Vagina (tissue), 2 donors: ENCODE measurements at places on chromosomes 6 and 20.

DNA sequence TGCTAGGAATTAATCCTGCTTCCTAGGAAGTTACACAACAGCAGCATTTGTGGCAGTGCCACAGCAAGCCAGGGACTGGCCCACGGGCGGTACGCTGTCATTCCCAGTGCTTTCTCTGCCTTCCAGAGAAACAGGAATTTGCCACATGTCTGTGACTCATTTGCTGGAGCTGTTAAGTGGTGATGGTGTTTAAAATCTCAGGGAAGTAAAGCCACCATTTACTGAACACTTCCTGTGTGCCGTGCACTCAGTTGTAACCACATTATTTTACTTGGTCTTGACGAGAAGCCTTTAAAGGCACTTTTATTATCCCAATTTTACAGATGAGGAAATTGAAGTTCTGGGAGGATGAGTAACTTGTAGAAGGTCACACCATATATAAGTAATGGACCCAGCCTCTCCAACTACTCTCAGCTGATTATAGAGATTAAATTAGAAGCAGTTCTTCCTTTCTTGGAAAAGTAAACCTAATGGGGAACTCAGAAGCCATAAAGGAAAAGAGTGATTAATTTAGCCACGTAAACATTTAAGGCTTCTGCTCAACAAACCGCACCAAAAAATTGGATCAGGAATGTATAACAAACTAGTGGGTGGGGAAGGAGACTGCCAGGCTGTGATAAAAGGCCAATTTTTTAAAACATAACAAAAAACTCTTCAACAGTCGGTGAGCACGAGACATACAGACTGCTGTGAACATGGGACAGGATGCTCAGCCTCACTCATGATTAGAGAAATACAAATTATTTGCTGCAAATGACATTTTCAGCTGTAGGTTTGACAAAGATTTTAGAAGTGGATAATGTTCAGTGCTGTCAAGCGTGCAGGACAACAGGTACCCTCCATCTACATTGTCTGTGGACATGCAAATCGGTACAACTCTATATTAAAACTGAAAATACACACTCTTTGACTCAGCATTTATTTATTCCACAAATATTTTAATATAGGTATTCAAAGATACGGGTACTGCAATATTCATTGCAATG lies 311.2 kb downstream of the NRN1 start:
- no peak overlapping the region for H3K27ac ChIP-seq
- no peaks in the 10 kb centered on the region for H3K27me3 ChIP-seq
- no peaks in the 10 kb centered on the region for H3K36me3 ChIP-seq
- peaks cover 10% of the 10 kb centered on the region for H3K4me1 ChIP-seq
- no peak overlapping the region for H3K4me3 ChIP-seq
- DNase-seq: peak; percentile 52

GRCh38 chr6:152270301-152270925 lies 366.7 kb downstream of the SYNE1 start:
- no peak for DNase-seq
- H3K4me3 ChIP-seq: no peak overlapping the region
- peak overlapping the region; percentile 76 for H3K27ac ChIP-seq
- no peaks in the 10 kb centered on the region for H3K27me3 ChIP-seq

GRCh38 chr6:62441182-62441581 lies 155.2 kb upstream of the KHDRBS2 start:
- H3K27me3 ChIP-seq: no peaks in the 10 kb centered on the region
- no peak overlapping the region for H3K4me3 ChIP-seq
- no peak for DNase-seq
- no peaks in the 10 kb centered on the region for H3K4me1 ChIP-seq
- H3K36me3 ChIP-seq: no peaks in the 10 kb centered on the region

- H3K4me1 ChIP-seq: no peaks in the 10 kb centered on the region
- DNase-seq: no peak
- no peak overlapping the region for H3K4me3 ChIP-seq
- H3K27ac ChIP-seq: no peak overlapping the region
- H3K36me3 ChIP-seq: no peaks in the 10 kb centered on the region
Measured at GRCh38 chr6:129567374-129567773, 142.6 kb downstream of the ARHGAP18 start.

- DNase-seq: no peak
- no peaks in the 10 kb centered on the region for H3K27me3 ChIP-seq
- H3K36me3 ChIP-seq: no peaks in the 10 kb centered on the region
- H3K4me3 ChIP-seq: no peak overlapping the region
Measured at GRCh38 chr6:134480593-134480992, 162.7 kb upstream of the SGK1 start.

GRCh38 chr6:112827793-112828192 lies 480.7 kb downstream of the RFPL4B start:
- no peak overlapping the region for H3K4me3 ChIP-seq
- H3K36me3 ChIP-seq: no peaks in the 10 kb centered on the region
- no peak overlapping the region for H3K27ac ChIP-seq
- no peaks in the 10 kb centered on the region for H3K4me1 ChIP-seq
- no peaks in the 10 kb centered on the region for H3K27me3 ChIP-seq

DNA sequence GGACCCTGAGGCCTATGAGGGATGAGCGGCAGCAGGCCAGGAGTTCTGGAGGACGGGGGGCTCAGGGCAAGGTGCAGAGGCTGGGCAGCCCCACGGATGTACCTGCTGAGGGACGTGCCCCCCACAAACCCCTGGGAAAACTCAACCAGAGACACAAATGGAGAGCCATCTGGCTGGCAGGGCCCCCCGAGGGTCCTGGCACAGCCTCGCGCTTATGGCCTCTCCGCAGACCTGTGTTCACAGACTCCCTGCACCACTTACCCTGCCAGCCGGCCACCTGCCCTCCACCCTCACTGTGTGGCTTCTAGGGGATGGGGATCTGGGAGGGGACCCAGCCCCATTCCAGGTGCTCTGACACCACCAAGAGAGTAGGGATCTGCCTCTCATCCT lies 3.4 kb upstream of the ZBTB46 start:
- no peaks in the 10 kb centered on the region for H3K27me3 ChIP-seq
- H3K4me1 ChIP-seq: peaks cover 40% of the 10 kb centered on the region
- no peak for DNase-seq

- no peak overlapping the region for H3K4me3 ChIP-seq
- no peaks in the 10 kb centered on the region for H3K36me3 ChIP-seq
- no peak for DNase-seq
- peak overlapping the region; percentile 48 for H3K27ac ChIP-seq
- H3K27me3 ChIP-seq: no peaks in the 10 kb centered on the region
Measured at GRCh38 chr6:104639668-104640067, 220.1 kb downstream of the HACE1 start.

DNA sequence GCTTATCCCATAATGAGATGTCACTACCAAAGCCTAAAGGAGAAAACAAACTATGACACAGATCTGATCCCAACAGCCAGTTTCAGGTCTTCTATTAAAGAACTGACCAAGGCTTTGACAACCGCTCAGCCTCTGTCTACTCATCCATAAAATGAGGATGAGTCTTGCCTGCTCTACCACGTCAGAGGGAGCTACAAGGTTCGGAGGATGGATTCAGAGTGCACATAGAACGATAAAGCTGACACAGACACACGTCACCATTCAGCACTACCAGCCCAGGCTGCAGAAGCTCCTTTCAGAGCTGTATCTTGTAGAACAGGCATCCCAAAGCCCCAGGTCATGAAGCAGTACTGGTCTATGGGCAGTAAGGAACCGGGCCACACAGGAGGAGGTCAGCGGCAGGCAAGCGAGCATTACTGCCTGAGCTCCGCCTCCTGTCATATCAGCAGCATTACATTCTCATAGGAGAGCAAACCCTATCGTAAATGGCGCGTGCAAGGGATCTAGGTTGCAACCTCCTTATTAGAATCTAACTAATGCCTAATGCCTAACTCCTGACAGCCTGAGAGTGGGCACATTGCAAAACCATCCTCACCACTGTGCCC lies 25.1 kb downstream of the KIF16B start:
- H3K4me3 ChIP-seq: no peak overlapping the region
- H3K36me3 ChIP-seq: no peaks in the 10 kb centered on the region
- no peak for DNase-seq
- H3K27ac ChIP-seq: no peak overlapping the region
- H3K27me3 ChIP-seq: no peaks in the 10 kb centered on the region

- H3K4me3 ChIP-seq: peak overlapping the region; percentile 57
- no peaks in the 10 kb centered on the region for H3K27me3 ChIP-seq
- peak overlapping the region; percentile 90 for H3K27ac ChIP-seq
- peaks cover 21% of the 10 kb centered on the region for H3K4me1 ChIP-seq
- no peaks in the 10 kb centered on the region for H3K36me3 ChIP-seq
Measured at GRCh38 chr20:5118220-5119142, 1.3 kb downstream of the PCNA start.

DNA sequence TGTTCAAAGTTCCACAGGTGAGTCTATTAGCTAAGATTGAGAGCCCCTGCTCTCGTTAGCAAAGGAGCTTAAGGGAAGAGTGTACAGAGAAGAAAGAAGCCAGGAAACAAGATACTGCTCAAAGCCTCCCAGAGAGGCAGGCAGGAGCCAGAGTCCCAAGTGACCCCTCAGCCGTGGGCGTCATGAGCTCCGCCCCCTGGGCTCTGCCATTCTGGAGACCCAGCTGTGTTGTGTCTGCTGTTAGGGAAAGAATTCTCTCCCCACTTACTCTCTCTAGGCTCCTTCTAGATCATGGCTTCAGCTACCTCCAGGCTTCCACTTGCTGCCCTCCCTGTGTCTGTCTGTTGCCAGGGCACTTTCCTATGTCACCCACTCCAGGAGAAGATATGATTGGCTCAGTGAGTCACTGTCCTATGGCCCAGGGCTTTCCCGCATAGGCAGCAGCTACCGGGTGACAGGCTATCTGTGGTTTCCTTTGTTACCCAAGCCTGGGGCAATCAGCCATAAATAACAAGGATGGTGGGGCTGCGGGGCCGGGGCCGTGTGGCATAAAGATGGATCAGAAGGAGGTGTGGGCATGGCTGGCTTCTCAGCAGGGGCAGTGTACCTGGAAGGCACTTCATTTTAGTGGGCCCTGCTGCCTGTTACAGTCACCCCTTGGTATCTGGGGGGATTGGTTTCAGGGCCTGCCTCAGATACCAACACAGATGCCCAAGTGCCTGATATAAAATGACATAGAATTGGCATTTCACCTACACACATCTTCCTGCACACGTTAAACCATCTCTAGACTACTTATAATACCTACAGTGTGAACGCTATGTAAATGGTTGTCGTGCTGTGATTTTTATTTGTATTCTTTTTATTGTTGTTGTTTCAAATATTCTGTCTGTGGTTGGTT lies 118.9 kb downstream of the ARMC2 start:
- H3K4me3 ChIP-seq: no peak overlapping the region
- H3K27ac ChIP-seq: no peak overlapping the region
- no peaks in the 10 kb centered on the region for H3K36me3 ChIP-seq
- no peak for DNase-seq
- no peaks in the 10 kb centered on the region for H3K4me1 ChIP-seq
- no peaks in the 10 kb centered on the region for H3K27me3 ChIP-seq

DNA sequence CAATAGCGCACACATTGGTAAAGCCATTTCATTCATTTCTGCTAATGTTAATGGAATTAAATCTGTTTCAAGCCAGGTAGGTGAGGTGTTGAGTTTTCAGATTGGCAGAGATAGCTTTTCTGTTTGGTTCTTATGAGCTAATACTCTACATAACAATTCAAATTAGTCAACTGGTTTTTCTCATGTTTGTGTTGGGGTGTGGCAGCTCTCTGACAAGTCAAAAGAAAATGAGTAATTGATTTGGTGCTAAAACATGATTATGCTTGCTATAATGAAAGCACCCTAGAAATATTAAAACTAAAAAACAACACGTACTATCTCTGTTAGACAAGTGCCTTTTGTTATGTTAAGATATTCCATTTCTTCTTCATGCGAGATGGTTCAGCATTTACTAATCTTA lies 13.6 kb downstream of the PPP1R14C start:
- no peaks in the 10 kb centered on the region for H3K36me3 ChIP-seq
- H3K4me3 ChIP-seq: no peak overlapping the region
- H3K27ac ChIP-seq: peak overlapping the region; percentile 2
- peaks cover 5% of the 10 kb centered on the region for H3K4me1 ChIP-seq
- H3K27me3 ChIP-seq: no peaks in the 10 kb centered on the region

GRCh38 chr20:61881416-61881815 lies 184.3 kb downstream of the TAF4 start:
- DNase-seq: no peak
- no peaks in the 10 kb centered on the region for H3K4me1 ChIP-seq
- H3K27me3 ChIP-seq: no peaks in the 10 kb centered on the region
- no peaks in the 10 kb centered on the region for H3K36me3 ChIP-seq

DNA sequence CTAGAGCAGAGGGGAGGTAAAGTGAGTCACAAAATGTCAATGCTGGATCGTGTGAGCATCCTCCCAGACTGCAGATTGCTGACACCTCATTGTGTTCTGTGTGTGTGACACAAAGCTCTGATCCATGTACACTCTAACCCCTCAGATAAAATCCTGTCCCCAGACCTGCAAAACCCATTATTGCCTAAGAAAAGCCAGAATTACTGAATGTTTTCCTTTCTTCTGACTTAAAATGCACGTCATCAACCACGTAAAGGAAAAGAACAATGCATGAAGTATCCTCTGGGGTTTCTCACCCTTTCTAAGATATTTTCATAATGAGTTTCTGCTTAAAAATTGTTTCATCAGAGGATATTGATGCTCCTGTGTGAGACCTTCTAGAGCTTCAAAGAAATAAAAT lies 218.0 kb upstream of the PREP start:
- H3K4me1 ChIP-seq: peaks cover 24% of the 10 kb centered on the region
- H3K36me3 ChIP-seq: no peaks in the 10 kb centered on the region
- H3K27ac ChIP-seq: no peak overlapping the region
- H3K4me3 ChIP-seq: no peak overlapping the region
- DNase-seq: no peak

- DNase-seq: no peak
- no peaks in the 10 kb centered on the region for H3K36me3 ChIP-seq
- no peak overlapping the region for H3K27ac ChIP-seq
- no peaks in the 10 kb centered on the region for H3K27me3 ChIP-seq
Measured at GRCh38 chr20:62208795-62209755, 11.0 kb downstream of the HRH3 start.

- no peak overlapping the region for H3K4me3 ChIP-seq
- DNase-seq: no peak
- no peak overlapping the region for H3K27ac ChIP-seq
- H3K4me1 ChIP-seq: no peaks in the 10 kb centered on the region
Measured at GRCh38 chr6:66558189-66558588, 851.2 kb upstream of the EYS start.
